DMS 273 treated with DMSO at 0.1 percent for 48 hours (cell line): ENCODE measurements at places on chromosomes 2 and 18.

GRCh38 chr2:13539296-13539695 is 822.6 kb downstream of the TRIB2 start:
- DNase-seq, result no peak

DNA sequence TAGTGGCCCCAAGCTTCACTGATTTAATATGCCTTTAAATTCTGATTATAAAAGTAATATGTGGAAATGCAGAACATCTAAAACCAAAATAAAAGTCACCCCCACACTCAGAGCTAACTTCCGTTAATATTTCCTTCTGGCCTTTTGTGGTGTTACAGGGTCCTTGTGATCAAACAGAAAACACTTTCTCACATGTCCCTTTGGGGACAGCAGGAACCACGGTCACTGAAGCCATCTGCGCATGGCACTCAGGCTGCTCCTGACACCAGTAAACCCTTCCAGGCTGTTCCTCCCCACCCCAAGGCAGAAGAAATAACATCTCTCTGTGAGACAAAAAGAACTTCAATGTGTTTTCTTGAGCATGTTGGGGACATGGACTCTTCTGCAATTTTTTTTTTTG is 25.1 kb upstream of the GPR17 start:
- DNase-seq, result no peak

GRCh38 chr2:179711375-179711774 is 150.0 kb downstream of the ZNF385B start:
- DNase-seq, result no peak

DNA sequence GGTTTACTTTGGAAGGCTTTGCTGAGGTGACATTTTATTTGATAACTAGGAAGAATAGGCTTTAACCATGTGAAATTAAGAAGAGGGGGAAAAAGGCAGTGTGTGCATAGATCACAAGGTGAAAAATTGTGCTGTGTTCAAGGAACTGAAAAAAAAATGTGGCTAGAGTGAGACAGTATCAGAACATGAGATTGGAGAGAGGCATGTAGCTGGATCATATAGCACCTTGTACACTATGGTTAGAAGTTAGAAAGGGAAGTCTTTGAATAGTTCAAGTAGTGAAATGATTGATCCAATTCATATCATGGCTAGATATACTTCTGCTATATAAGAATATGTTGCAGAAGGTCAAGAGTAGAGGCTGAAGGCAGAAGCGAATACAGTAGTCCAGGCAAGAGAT is 12.3 kb upstream of the TNFRSF11A start:
- DNase-seq, result no peak
